ENCODE measurements at places on chromosomes 7 and 10.
A peak's percentile ranks its signal among the peaks of the same experiment; 100 is the strongest.

GRCh38 chr10:45593938-45594275 is 78.7 kb downstream of the ZFAND4 start:
- DNase-seq: peak; percentile 12

GRCh38 chr10:16905320-16905719 is 88.1 kb upstream of the RSU1 start:
- DNase-seq: no peak

- peak; percentile 21 for DNase-seq
Measured at GRCh38 chr10:12042409-12042796, 206 bp downstream of the UPF2 start.

DNA sequence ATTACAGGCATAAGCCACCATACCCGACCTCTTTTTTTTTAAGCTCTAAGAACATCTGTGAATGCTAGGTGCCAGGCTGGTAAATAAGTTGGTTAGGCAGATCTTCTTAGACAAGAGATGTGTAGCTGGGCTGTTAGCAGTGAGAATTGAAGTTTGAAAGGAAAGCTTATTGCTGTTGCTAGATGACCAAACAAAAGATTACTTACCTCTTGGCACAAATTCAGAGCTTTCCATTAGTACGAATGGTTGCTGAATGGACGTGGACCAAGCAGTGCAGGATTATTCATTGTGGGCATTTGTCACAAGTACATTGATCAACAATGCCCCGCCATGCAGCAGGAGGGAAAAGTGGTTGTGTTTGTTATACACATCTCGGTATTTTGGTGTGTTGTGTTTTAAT is 131.2 kb downstream of the GFRA1 start:
- DNase-seq: no peak

DNA sequence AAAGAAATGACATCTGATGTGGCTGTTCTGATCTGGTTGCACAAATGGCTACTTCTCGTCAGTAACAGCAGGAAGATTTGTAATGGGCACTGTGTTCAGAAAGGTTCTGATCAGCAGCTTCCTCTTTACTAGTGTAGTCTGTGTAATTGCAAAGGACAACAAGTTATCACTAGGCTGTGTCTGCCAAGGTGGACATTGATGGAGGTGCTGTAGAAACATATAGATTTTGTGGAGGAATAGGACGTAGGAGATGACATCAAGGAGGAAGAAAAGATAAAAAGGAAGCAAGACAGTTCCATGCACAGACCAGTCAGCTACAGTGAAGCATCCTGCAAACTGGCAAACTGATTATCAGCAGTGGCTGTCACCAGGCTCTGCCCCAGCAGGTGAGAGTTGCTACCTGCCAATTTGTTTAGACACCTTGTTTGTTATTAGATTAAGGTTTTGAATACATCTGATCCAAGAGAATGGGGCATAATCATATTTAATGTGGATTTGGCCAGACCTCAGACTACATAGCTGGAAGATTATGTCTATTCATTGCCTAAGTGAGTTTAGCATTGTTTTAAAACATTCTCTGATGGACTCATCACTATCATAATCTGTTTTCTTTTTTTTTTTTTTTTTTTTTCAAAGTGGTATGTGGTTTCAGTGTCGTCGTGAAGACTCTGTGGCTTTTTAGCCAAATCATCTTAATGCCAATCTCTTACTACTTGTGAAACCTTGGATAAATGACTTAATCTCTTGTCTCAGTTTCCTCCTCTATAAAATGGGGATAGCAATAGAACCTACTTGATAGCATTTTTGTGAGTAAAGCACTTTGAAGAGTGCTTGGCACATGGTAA is 417.9 kb upstream of the LRGUK start:
- no peak for DNase-seq

DNA sequence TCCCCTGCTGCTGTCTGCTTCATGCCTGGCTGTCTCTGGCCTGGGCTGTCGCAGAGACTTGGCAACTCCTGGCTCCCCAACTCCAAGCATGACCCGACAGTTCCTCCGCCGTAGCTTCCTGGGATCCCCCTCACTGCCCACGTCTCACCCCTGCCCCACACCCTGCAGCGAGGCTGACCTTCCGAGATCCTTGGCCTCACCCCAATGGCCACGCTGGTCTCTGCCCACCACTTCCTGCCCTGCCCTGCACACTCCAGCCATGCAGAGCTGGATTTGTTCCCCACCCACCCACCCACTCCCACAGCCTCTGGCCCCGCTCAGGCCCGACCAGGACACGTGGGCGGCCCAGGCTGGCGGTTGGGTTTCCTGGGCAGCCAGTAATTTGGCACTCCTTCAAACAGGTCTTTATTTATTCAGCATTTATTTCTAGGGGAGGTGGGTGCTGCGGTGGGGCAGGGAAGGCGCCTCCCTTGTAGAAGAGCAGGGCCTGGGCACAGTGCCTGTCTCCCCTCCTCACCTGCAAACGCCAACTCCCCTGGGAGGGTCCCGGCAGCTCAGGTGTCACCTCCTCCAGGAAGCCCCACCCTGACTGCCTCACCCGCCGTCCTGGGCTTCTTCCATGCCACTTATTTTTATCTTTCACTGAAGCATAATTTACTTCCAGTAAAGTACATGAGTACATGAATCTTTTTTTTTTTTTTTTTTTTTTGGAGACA is 25.5 kb downstream of the GTF2IRD1 start:
- DNase-seq: no peak

GRCh38 chr7:47693216-47693615 is 111.3 kb upstream of the TNS3 start:
- DNase-seq: no peak

- no peak for DNase-seq
Measured at GRCh38 chr7:70640266-70640833, 491.6 kb upstream of the GALNT17 start.

DNA sequence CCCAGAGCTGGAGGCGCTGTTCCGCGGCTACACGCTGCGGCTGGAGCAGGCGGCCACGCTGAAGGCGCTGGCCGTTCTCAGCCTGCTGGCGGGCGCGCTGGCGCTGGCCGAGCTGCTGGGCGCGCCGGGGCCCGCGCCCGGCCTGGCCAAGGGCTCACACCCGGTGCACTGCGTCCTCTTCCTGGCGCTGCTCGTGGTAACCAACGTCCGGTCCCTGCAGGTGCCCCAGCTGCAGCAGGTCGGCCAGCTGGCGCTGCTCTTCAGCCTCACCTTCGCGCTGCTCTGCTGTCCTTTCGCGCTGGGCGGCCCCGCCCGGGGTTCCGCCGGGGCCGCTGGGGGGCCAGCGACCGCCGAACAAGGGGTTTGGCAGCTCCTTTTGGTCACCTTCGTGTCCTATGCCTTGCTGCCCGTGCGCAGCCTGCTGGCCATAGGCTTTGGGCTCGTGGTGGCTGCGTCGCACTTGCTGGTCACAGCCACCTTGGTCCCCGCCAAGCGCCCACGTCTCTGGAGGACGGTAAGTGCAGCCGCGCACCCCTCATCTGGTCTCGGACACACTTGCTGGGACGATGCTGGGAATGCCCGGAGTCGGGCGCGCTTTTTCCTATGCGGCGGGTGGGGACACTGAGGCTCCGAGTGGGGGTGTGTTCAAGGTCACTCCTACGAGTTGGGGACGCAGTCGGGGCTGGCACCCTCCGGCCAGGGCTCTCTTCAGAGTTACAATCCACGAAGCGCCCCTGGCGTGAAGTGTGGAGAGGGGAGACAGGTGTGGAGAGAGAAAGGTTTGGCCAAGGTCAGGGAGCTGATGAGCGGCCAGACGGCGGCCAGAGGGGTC is 717 bp downstream of the ADCY1 start:
- DNase-seq: peak; percentile 73

- no peak for DNase-seq
Measured at GRCh38 chr10:7984896-7985295, 69.6 kb upstream of the GATA3 start.

DNA sequence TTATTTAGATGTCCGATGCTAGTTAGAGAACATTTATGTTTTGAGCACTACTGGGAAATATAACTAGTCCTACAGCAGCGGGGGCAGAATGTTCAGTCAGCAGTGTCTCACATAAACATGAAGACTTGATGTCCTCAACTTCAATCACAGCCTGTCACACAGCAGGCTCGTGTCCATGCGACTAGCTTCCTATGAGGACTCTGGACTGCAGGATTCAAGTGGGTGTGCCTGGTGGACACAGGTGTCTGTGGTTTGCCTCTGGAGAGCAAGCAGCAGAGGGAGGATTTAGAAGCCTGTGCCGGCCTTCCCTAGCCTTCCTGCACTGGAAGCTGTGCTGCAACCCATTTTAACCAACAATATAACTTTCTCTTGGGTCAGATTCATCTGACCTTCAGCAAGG is 30.0 kb upstream of the LANCL2 start:
- no peak for DNase-seq

DNA sequence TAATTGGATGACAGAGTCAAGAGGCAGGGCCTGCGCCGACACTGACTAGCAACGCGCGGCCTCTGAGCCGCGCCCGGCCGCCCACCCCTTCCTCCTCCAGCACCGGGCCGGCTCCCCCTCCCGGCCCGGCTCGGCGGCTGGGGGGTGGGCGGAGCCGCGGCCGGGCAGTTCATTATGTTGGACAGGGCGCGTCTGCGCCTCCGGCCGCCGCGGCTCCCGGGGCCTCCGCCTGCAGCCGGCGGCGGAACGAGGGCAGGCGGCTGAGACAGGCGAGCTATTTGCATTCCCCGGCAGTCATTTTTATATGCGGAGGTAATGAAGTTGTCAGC is 106.7 kb downstream of the SNX10 start:
- DNase-seq: no peak

GRCh38 chr10:24916365-24916764 is 36.0 kb downstream of the PRTFDC1 start:
- no peak for DNase-seq

DNA sequence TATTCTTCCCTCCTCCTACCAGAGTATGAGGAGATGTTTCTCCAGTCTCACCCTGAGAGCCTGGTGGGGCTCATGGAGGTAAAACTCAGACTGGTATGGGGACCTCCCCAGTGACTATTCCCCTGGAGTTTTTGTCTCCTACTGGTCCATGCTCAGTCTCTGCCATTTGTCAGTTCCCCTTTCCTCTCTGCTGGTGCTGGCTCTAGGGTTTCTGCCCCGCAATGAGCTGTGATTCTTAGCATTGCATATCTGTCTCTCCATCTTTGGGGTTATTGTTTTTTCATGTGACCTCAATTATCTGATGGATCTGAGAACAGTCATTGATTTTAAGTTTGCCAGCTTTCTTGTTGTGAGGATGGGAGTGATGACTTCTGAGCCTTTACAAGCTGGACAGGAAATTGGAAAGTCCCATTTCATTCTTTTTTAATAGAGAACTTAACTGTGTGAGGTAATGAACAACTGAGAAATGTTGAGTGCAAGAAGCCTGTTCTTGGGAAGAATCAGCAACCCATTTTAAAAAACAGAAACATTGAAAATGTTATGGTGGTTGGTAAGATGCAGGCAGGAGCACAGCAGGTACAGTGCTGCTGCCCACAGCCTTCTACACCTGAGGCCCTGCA is 26.9 kb downstream of the NACAD start:
- DNase-seq: no peak

DNA sequence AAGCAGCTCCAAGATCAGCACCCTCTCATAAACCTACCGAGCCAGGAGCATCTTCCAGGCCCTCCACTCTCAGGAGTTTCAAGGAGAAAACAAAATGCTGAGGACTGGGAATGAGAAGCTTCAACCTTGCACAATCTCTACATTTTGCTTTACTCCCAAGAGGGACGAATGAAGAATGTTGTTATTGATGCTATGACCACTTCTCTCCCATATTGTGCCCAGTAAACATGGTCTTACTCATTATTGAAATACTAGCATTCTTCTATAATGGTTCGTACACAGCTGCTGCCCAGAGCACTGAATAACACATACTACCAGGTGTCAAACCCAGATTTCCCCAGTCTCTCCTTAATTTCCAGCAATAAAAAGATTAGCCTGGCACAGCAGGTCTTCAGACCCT is 63.4 kb upstream of the BET1 start:
- no peak for DNase-seq

GRCh38 chr7:57789130-57789529 is 339.2 kb downstream of the ZNF716 start:
- no peak for DNase-seq

DNA sequence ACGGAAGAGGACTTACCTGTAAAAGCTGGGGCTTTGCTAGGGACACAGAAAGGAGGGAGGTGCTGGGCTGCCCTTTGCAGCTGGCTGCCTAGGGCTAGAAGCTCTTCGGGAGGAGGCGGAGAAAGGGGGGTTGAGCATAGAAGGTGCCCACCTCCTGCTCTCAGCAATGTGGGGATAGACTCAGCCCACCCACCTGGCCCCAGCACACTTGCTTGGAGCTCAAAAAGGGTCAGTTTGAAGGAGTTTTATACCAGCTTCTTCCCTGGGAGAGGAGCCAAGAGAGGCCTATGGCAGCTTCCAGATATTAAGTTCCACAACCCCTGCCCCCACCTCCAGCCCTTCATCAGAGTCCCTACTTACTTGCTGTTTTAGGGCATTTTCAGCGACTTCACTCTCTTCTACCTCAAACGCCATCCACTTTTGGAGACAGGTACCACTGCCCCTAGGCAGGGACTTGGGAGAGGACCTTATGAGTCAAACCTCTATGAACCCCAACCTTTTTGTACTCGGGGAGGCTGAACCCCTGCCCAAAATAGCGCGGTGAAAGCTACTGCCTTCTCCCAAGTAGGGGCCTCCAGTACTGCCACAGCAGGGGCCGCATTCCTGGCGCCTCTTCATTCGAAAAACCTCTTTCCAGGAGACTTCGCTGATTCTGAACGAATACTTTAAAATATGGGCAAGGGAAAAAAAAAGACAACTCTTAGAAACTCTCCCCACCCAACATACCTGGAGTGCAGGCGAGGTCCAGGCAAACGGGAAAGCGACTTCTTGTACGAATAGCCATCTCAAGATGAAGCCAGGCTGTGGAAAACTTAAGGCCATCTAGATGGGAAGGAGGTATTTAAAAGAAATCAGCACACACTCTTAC is 1.2 kb upstream of the EVX1 start:
- DNase-seq: no peak

DNA sequence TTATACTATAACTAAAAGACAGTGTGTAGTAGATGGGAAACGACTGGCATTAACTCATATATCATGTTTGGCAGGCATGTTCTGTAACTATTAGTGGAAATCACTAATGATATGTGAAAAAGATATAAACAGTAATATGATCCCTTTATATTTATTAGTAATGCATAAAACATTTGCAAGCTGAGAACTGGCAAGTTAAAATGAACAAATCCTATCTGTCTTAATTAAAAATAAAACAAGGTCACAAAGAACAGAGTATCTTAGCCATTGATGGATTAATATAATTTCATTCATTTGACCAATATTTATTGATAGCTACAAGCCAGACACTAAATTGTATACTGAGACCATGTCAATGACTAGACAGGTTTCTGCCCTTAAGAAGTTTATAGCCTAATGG is 154.5 kb downstream of the CRPPA start:
- no peak for DNase-seq

DNA sequence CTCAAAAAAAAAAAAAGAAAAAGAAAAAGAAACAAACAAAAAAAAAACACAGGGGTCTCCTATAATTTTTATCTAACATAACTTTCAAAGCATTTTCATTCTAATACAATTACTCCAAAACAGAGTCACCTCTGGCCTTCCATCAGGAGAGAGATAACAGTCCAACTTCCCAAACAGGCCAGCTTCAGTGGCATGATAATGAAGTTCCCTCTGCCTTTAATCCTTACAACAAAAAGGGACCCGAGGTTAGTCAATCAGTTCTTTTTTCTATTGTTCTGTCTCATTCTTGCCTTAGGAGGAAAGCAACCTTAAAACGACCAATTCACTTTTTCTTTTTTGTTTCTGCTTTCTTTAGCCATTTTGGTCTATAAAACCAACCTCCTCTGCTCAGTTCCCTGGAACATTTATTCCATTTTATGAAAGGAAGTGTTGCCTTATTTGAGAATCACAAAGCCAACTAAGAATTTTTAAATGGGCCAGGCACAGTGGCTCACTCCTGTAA is 16.5 kb upstream of the FXYD4 start:
- DNase-seq: no peak

All from spinal cord (tissue), 10 donors.